Bladder microvascular endothelial cell (primary cell): ENCODE measurements at places on chromosomes 7 and 10. TPM values are rescaled to one million over a fixed set of nuclear protein-coding genes. Genes with fewer than 3 reads are reported as not detected.

PBLD gene
- total RNA-seq: 1.8 and 3.5 TPM in 2 replicates

NKX1-2 gene
- total RNA-seq: not detected in 2 replicates

ANXA7 gene
- total RNA-seq: 56.3 and 77.1 TPM in 2 replicates

IQUB gene
- 0.16 and 0.31 TPM in 2 replicates for total RNA-seq

TUBAL3 gene
- under 0.01 and 0.25 TPM in 2 replicates for total RNA-seq

ADK gene
- total RNA-seq: 13.7 and 16.4 TPM in 2 replicates

LRRC4 gene
- total RNA-seq: 0.76 and 0.97 TPM in 2 replicates

SHH gene
- under 0.01 and 0.06 TPM in 2 replicates for total RNA-seq

SPDYE1 gene
- total RNA-seq: not detected in 2 replicates

GPR158 gene
- total RNA-seq: under 0.01 TPM in 1 of 2 replicates, not detected in the other

TWIST1 gene
- 0.16 TPM in 1 of 2 replicates, not detected in the other for total RNA-seq

JAKMIP3 gene
- 0.06 TPM in 1 of 2 replicates, not detected in the other for total RNA-seq
